ENCODE measurements at places on chromosomes 12 and 14. TPM values are rescaled to one million over a fixed set of nuclear protein-coding genes. Genes with fewer than 3 reads are reported as not detected.

The SSTR1 gene
- 3.5 TPM for total RNA-seq

The ACSM4 gene
- not detected for total RNA-seq

The CIT gene
- 26.8 TPM for total RNA-seq

The SLC35F4 gene
- not detected for total RNA-seq

The CACNB3 gene
- total RNA-seq = 31.1 TPM

The ZFHX2 gene
- 1.9 TPM for total RNA-seq

The RNASE3 gene
- total RNA-seq = not detected

The WIF1 gene
- 0.18 TPM for total RNA-seq

The NEUROD4 gene
- total RNA-seq = not detected

The GDF11 gene
- 15.9 TPM for total RNA-seq

The RPS6KL1 gene
- total RNA-seq = 1.1 TPM

The ARHGDIB gene
- 17.3 TPM for total RNA-seq

The RFX4 gene
- total RNA-seq = not detected

The LGR5 gene
- not detected for total RNA-seq

The MORN3 gene
- total RNA-seq = under 0.01 TPM

The SIX6 gene
- total RNA-seq = not detected

The ADAMTS20 gene
- not detected for total RNA-seq

The SLC10A1 gene
- not detected for total RNA-seq

The CD4 gene
- under 0.01 TPM for total RNA-seq

The KLRC1 gene
- not detected for total RNA-seq

The OR6C4 gene
- not detected for total RNA-seq

The CLEC4E gene
- not detected for total RNA-seq

The NGB gene
- not detected for total RNA-seq

The DNM1L gene
- 47.9 TPM for total RNA-seq

The ADAM20 gene
- not detected for total RNA-seq

The CFAP251 gene
- 2.0 TPM for total RNA-seq

The TRAF3 gene
- total RNA-seq = 14.5 TPM

The SOAT2 gene
- 0.29 TPM for total RNA-seq

The CNOT2 gene
- 78.0 TPM for total RNA-seq
